Stimulated activated CD4-positive, alpha-beta T cell treated with anti-CD3 and anti-CD28 coated beads, Interleukin-1b, Interleukin-23, amount 100 ng/mL, for 1 hour (primary cell): ENCODE measurements at places on chromosomes 6 and 20.

- DNase-seq = no peak
Measured at GRCh38 chr6:99432877-99433276, 7.8 kb upstream of the PNISR start.

GRCh38 chr6:56027865-56028264, 152.5 kb upstream of the BMP5 start:
- DNase-seq = no peak

- DNase-seq = no peak
Measured at GRCh38 chr6:113493991-113494390, 363.2 kb upstream of the MARCKS start.

- DNase-seq = no peak
Measured at GRCh38 chr6:44559486-44560270, 172.2 kb downstream of the CDC5L start.
